Stimulated activated CD8-positive, alpha-beta memory T cell treated with anti-CD3 and anti-CD28 coated beads, Interleukin-4, amount 100 ng/mL, for 4 hours (primary cell): ENCODE measurements at places on chromosomes 4 and X.

- no peak for DNase-seq
Measured at GRCh38 chrX:22047468-22047867, 15.3 kb downstream of the PHEX start.

- DNase-seq = no peak
Measured at GRCh38 chr4:73705056-73705432, 35.3 kb upstream of the CXCL8 start.

- DNase-seq = no peak
Measured at GRCh38 chrX:38986586-38986985, 185.3 kb downstream of the MID1IP1 start.

DNA sequence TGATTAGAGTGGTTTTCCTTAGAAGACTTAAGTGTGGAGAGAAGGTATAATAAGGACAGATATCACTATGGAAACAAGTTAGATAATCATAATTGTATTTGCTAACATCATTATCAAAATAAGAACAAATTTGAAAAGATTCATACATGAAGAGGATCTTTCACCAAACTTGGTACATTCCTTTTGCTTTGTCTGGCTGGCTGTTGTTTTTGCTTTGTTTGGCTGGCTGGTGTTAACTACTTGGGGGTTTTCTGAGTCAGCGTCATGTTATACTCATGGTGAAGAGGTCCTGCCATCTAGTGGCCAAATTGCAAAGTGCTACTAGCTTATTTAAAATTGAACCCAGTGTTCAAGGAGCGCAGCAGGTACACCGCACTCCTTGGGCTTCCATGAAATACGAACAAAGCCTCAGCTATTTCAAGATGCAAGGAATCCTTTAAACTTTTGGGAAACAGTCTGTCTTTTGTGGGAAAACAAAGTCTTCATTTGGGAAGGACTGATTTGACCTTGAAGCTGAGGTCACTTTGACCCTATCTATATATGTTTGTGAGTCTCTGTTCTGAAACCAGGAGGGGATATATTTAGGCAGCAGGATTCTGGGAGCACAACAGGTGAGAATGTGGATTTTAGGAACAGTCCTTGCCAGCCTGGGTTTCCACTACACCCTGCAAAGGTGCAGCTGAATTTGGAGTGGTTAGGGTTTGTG is 129.7 kb downstream of the PLS3 start:
- DNase-seq = no peak

DNA sequence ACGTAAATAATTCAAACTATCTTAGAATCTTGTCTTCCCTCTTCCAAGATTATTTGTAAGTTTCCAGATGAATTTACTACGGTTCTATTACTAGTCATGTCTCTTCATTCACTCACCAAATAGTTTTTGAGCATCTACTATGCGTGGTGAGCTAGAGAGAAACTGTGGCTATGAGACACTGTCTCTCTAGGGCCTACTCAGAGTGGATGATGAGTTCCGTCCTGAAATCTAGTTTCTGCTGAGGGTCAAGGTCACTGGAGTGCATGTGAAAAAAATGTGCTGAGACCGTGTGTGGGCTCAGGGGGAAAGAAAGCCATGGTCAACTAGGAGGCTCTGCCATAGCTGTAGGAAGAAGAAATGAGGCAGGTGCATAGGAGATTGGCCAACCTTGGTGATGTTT is 320.2 kb upstream of the GATB start:
- DNase-seq = no peak

DNA sequence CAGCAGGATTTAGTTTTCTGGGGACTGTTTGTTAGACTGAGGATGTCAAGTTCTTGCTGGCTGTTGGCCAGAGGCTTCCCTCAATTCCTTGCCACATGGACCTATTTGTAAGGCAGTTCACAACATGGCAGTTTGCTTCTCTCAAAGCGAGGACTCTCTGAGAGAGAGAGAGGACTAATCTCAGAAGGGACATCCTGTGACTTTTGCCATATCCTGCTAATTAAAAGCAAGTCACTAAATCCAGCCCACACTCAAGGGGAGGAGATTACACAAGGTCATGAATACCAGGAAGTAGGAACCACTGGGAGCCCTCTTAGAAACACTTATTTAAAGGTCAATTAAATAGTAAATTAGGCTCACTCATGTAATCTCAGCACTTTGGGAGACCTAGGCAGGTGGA is 38.2 kb downstream of the PPP1R2C start:
- no peak for DNase-seq

GRCh38 chrX:138847930-138848329 is 136.4 kb upstream of the FGF13 start:
- DNase-seq = no peak

DNA sequence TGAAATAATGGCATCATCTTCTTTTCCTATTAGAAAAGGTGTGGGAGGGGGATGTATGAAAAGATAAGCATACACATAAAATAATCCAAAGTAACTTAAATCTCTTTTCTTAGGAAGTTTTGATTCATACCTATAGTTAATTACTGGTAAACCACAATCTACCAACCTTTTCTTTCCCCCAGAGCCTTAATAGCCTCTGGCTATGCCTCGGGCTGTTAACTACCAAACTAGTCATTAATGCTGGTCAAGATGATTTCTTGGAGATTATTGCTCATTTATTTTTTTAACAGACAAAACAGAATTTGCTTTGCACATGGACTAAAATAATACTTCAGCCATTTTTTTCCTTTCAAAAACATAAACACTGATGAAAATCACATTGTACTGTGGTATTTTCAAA is 16.9 kb downstream of the NAA11 start:
- DNase-seq = no peak

DNA sequence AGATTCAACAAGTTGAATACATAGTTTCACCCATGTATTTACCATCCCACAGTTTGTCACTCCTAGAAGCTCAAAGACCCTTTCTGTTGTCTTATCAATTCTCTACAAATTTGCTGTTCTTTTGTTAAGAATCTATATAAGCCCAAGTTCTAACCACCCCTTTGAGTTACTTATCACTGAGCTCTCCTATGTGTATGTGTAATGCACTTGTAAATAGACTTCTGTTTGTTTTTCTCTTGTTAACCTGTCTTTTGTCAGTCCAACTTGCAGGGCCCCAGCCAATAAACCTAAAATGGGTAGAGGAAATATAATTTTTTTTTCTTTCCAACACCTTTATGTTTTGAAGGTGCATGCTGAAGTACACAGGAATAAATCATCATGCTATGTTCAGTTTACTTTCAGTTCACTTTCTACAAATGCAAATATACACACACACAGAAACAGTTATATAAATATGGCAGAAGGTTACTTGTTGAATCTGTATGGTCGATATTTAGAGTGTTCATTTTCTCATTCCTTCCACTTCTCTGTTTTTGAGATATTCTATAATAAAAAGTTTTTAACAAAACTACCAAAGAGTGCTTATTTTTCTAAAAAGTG is 22.3 kb upstream of the CLOCK start:
- DNase-seq = no peak

DNA sequence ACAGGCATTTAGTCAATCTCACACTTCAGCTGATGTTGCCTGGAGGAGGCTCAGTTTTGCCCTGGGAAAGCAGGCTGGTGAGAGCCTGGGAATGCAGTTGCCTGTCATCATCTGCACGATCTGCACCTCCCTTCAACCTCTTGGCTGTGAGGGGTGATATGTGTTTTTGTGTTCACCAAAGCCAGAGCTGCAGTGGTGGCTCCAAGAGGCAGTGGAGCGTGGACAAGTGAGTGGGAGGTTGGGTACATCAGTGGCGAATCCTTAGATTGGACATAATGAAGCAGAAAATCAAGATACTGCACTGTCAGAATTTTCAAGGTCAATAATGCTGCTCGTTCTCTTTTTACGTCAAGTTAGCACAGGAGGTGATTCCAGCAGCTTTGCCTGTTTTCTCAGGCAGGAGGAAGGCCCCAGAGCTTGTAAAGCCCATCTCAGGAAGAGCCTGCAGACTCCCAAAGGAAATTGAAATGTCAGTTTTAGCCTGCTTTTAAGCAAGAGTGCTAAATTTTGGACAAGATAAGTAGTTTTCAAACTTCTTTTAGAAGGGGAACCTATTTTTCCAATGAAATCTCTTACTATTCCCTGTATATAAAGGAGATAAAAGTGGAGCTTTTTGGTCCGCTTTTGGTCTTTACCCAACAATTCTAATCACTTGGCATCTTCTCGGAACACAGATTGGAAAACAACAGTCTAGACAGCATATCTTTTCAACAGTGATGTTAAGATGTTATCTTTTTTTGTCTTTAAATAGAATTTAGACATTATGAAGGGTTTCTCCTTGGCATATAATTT is 92.8 kb downstream of the FRAS1 start:
- no peak for DNase-seq

GRCh38 chr4:175339100-175339707 is 421.0 kb downstream of the ADAM29 start:
- no peak for DNase-seq

DNA sequence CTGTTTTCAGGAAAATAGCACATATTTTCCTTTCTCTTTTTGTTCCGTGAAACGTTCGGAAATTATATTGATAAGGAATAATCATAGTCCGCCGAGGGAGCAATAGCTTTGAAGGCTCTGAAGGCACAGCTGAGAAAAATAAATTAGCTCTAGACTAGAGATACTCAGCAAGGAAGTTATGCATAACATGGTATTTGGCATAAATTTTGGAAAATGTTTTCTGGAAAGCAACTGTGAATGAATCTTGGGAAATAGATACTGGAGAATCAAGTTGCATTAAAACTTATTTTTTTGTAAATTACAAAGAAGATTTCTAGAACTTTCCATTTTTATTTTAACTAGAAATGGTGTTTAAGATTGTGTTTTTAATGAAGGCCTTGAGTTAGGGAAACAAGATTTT is 92.4 kb downstream of the HPRT1 start:
- DNase-seq = no peak

DNA sequence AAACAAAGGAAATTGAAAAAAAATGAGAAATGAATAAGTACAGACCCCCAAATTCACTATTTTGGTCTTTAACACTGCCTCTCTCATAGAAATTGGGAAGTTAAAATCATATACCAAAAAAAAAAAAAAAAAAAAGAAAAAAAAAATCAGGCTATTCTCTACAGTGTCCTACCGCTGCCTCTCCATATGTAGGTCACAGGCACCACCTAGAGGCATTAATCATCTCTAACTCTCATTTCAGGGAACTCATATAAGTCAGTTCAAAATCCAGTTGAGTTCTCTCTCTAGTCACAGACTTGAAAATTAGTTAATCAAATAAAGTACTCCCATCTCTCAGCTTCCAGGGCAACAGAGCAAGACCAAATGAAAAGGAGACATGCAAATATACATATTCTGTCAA is 47.9 kb downstream of the COX18 start:
- DNase-seq = no peak

DNA sequence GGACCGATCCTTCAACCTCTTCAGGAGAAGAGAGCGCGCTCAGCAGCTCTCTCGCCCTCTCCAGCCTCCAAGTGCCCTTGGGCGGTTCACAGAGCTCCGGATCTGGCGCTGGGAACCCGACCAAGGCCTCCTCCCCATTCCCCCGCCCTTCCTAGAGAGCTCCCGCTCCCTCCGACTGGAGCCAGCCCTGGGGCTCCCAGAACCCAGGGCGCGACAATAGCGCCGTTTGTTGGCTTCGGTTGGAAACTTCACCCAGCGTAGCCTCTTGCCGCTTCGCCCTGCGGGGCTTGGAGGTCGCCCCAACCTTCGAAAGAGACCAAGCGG is 3.1 kb upstream of the SOX3 start:
- no peak for DNase-seq

- peak; percentile 48 for DNase-seq
Measured at GRCh38 chrX:71619193-71619592, 882 bp upstream of the CXCR3 start.

DNA sequence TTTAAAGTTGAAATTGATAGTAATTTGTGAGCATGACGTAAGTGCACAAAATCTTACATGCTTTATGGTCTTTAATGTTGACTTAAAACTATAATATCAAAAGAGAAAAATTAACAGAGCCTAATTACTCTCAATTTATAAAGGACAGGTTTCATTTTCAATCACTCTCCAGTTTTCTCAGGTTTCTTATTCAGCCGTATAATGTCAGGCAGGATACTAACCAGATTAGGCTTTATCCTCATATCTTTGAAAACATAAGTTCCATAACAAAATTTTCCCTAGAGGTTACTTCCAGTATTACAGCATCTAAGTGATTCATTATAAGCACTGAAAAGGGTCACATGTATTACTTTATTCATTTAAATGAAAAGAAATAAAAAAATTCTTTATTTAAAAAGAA is 492.1 kb downstream of the PACRGL start:
- DNase-seq = no peak

DNA sequence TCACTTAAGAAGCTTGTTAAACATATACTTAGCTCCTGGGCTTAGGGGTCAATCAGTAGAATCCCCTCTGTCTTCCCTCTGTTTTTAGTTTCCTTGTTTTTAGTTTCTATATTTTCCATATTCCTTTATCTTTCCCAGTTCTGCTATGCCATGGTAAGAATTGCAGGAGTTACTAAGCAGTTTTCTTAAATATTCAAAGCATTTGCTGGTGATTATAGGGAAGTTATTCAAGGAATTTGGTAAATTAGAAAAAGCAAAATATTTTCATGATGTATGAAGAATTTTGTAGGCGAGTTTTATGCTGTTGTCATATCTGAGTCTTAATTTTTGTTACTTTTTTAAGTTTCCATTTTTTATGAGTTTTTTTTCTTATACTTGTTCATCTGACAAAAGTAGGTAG is 91.6 kb upstream of the NUDT6 start:
- no peak for DNase-seq

DNA sequence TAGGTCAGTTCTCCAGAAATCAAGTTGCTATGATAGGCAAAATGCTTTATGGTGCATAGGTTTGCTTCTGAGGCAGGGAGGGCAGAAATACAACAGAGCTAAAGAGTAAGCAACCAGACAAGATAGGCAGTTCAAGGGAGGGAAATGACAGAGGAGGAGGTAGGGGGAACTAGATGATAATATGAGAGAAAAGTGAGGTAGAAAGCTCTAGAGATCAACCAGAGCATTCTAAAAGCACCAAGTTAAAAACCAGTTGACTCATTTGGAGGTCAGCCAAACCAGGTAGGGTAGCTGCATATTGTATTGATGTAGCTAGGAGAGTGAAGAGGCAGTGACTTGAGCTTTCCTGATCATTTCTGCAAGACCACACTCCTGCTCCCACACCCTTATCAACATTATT is 49.0 kb upstream of the SLC16A2 start:
- no peak for DNase-seq

GRCh38 chr4:73599182-73599581 is 21.1 kb downstream of the RASSF6 start:
- DNase-seq = no peak

GRCh38 chr4:158811704-158812103 is 42.9 kb downstream of the FNIP2 start:
- DNase-seq = no peak

DNA sequence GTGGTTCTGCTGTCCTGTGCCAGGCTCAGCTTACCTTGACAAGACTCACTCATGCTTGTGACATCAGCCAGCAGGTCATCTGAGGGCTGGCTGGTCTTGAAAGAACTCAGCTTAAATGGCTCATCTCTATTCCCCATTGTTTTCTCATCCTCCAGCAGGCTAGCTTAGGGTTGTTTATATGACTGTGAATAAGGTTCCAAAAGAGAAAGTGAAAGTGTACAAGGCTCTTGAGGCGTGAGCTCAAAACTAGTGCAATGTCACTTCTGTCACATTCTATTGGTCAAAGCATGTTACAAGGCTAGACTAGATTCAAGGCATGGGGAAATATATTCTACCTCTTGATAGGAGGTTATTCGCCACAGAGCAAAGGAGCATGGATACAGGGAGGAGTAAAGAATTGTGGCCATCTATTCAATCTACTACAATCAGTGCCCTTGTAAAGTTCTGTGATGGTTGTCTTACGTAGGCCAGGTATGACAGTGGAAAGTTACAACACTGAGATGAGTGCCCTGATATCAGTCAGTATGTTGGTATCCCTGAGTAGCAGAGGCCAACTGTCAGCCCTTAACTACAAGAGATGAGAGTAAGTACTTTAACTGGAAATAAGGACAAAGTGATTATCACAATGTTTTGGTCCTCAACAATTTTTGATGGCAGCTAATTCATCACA is 19.8 kb upstream of the TMLHE start:
- no peak for DNase-seq
